MCF 10A (cell line): ENCODE measurements at places on chromosomes 3 and 15. TPM values are rescaled to one million over a fixed set of nuclear protein-coding genes. Genes with fewer than 3 reads are reported as not detected.

GRCh38 chr3:52574056-52574965 lies 37.9 kb downstream of the UQCC5 start:
- peaks cover 77% of the 10 kb centered on the region for H3K36me3 ChIP-seq
- DNase-seq, result no peak
- H3K27me3 ChIP-seq, result no peaks in the 10 kb centered on the region
- H3K4me1 ChIP-seq, result no peaks in the 10 kb centered on the region
- no peak overlapping the region for H3K4me3 ChIP-seq

- peaks cover 8% of the 10 kb centered on the region for H3K4me1 ChIP-seq
- no peak overlapping the region for H3K27ac ChIP-seq
- H3K4me3 ChIP-seq, result no peak overlapping the region
- H3K36me3 ChIP-seq, result no peaks in the 10 kb centered on the region
These were observed 71.3 kb upstream of the HES1 start for GRCh38 chr3:194064380-194065332.

DNA sequence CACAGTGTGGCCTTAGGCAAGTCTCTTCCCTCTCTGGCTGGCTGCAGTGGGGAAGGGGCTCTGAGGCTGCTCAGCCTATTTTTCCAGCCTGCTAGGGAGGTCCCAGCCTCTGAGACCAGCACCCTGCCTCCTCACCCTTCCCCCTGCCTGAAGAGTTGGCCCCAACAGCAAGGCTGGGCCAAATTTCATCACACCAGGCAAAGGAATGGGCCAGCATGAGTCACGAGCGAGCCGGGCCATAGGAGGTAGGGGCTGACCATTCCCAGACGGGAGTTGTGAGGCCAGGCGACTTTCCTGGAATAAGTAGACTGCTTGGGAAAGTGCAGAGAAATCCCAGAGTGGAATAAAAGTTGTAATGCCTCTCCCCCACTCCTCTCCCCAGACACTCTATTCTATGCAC lies 5.7 kb upstream of the FBLN2 start:
- peak overlapping the region; percentile 40 for H3K27ac ChIP-seq
- H3K36me3 ChIP-seq, result no peaks in the 10 kb centered on the region
- peak; percentile 95 for DNase-seq
- H3K4me1 ChIP-seq, result peaks cover 41% of the 10 kb centered on the region
- no peak overlapping the region for H3K4me3 ChIP-seq

Gene PROS1
- total RNA-seq, result 15.6 and 17.4 TPM in 2 replicates

GRCh38 chr15:90264671-90265070 lies 801 bp upstream of the NGRN start:
- no peaks in the 10 kb centered on the region for H3K27me3 ChIP-seq
- peaks cover 30% of the 10 kb centered on the region for H3K4me1 ChIP-seq
- DNase-seq, result peak; percentile 54
- peak overlapping the region; percentile 96 for H3K27ac ChIP-seq
- H3K36me3 ChIP-seq, result peaks cover 16% of the 10 kb centered on the region

DNA sequence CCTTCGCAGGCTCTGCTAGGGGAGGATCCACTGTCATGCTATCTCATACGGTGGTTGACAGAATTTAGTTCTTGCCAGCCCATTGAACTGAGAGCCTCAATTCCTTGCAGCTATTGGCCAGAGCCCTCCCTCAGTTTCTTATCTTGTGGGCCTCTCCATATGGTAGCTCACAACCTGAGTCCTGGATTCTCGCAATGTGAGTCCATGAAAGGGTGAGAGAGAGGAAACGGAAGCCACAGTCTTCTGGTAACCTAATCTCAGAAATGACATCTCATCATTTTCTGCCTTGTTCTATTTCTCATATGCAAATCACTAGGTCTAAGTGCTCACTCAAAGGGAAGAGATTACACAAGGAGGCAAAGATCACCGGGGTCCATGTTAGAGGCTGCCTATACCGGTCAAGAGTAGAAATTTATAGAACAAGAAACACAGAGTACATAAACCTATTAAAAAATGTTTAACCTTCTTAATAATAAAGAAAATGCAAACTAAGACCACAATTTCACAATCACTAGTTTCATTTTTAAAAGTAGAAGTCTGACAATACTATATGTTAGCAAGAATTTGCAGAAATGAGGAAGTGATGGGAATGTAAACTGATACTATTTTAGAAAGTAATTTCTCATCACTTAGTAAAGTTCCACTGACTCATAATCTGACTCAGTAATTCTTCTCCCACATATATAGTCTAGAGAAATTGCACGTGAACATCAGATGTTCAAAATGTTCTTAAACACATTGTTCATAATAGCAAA lies 378.4 kb upstream of the AGTR1 start:
- H3K27me3 ChIP-seq, result peaks cover 31% of the 10 kb centered on the region
- no peak overlapping the region for H3K27ac ChIP-seq
- no peaks in the 10 kb centered on the region for H3K36me3 ChIP-seq
